ENCODE measurements at places on chromosomes 6 and 20. TPM values are rescaled to one million over a fixed set of nuclear protein-coding genes. Genes with fewer than 3 reads are reported as not detected.

GRCh38 chr6:33571637-33572316 is 8.3 kb downstream of the BAK1 start:
- no peak for DNase-seq
- H3K4me1 ChIP-seq = peaks cover 17% of the 10 kb centered on the region
- peak overlapping the region; percentile 97 for H3K4me3 ChIP-seq
- H3K36me3 ChIP-seq = peaks cover 3% of the 10 kb centered on the region
- H3K27ac ChIP-seq = peak overlapping the region; percentile 100

DNA sequence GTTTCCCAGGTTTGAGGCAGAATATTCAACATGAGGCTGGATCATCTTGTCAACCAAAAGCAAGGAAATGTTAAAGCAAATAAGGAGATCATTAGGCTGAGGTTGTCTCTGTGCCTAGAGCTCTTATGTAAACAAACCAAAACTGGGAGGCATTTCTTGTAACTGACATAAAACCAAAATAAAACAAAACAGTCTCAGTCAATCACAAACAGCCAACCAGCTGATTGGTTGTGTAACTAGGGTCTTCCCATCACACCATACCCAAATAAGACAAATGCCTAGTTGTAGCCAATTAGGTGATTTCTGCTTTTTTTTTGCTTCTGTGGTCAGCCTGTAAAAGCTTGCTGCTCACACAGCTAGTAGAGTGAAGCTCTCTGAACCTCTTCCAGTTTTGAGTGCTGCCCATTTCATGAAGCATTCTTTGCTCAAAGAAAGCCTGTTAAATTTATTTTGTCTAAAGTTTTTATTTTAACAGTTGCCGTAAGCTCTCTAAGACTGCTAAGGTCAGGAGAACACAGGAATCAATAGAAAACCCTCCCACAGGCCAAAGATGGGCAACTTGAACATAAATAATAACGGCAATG is 8.9 kb upstream of the FITM2 start:
- H3K4me3 ChIP-seq = no peak overlapping the region
- H3K4me1 ChIP-seq = peaks cover 5% of the 10 kb centered on the region
- no peaks in the 10 kb centered on the region for H3K27me3 ChIP-seq
- DNase-seq = no peak
- no peaks in the 10 kb centered on the region for H3K36me3 ChIP-seq

GRCh38 chr6:82022614-82023129 is 224.9 kb downstream of the IBTK start:
- H3K27me3 ChIP-seq = no peaks in the 10 kb centered on the region
- no peaks in the 10 kb centered on the region for H3K4me1 ChIP-seq
- no peak for DNase-seq
- no peaks in the 10 kb centered on the region for H3K36me3 ChIP-seq

DNA sequence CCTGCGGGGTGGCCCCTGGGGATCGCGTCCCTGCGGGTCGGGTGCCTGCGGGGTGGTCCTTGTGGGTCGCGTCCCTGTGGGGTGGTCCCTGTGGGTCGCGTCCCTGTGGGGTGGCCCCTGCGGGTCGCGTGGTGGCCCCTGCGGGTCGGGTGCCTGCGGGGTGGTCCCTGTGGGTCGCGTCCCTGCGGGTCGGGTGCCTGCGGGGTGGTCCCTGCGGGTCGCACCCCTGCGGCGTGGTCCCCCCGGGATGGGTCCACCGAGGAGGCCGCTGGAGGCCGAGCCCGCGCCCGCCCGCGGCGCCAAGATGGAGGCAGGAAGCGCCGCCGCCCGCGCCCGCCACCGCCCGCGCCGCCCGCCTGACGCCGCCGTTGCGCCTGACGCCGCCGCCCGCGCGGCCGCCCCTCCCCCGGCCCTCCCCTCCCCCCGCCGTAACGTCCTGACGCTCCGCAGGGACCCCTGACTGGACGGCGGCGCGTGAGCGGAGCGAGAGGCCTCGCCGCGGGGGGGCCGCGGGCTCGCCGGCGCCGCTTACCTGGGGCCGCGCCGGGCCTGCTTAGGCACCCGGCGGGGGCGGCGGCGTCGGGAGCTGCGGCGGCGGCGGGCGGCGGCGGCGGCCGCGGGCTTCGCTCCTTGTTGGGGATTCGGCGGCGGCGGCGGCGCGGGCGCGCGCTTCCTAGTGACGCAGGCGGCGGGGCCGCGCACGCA is at the start of gene GMEB2:
TSS of gene GMEB2 (minus strand) at position 678 of the 705 bp plus-strand sequence. CDS start 7,704 bp downstream, outside the sequence.
- no peaks in the 10 kb centered on the region for H3K27me3 ChIP-seq
- H3K36me3 ChIP-seq = peaks cover 9% of the 10 kb centered on the region
- H3K4me3 ChIP-seq = peak within 1 kb of the TSS; percentile 86
- DNase-seq = no peak
- H3K4me1 ChIP-seq = peaks cover 25% of the 10 kb centered on the region

- H3K27ac ChIP-seq = no peak overlapping the region
- no peaks in the 10 kb centered on the region for H3K36me3 ChIP-seq
- H3K4me3 ChIP-seq = no peak overlapping the region
Observed at GRCh38 chr6:48986845-48987244, 476.2 kb downstream of the MMUT start.

DNA sequence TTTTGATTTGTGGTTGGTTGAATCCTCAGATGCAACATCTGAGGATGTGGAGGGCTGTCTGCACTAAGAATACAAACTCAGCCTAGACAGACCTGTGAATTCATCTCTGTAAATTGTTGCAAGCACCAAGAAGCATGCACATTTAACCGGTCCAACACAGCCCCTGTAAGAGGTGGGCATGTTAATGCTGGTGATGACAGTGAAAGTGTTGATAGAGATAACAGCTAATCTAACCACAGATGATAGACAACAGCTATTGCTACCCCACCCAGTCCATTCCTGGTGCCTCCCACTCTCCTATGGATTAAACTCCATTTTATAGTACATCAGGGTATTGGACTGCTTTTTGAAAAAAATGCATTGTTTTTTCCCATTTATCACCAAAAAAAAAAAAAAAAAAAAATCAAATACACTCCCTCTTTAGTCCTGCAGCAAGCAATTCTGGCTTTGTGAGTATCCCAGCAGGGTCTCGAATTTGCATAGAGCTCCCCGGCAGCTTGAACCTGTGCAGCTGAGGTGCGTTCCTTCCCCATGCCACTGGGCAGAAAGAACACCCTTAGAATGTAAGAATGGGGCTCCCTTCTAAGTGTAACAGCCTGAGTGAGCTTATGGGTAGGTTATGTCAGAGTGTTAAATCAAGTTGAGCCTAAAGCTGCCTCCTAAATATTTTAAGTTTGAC is 270.9 kb upstream of the JARID2 start:
- H3K4me1 ChIP-seq = peaks cover 7% of the 10 kb centered on the region
- H3K36me3 ChIP-seq = no peaks in the 10 kb centered on the region
- no peak overlapping the region for H3K4me3 ChIP-seq
- H3K27me3 ChIP-seq = no peaks in the 10 kb centered on the region
- no peak for DNase-seq
- H3K27ac ChIP-seq = no peak overlapping the region

DNA sequence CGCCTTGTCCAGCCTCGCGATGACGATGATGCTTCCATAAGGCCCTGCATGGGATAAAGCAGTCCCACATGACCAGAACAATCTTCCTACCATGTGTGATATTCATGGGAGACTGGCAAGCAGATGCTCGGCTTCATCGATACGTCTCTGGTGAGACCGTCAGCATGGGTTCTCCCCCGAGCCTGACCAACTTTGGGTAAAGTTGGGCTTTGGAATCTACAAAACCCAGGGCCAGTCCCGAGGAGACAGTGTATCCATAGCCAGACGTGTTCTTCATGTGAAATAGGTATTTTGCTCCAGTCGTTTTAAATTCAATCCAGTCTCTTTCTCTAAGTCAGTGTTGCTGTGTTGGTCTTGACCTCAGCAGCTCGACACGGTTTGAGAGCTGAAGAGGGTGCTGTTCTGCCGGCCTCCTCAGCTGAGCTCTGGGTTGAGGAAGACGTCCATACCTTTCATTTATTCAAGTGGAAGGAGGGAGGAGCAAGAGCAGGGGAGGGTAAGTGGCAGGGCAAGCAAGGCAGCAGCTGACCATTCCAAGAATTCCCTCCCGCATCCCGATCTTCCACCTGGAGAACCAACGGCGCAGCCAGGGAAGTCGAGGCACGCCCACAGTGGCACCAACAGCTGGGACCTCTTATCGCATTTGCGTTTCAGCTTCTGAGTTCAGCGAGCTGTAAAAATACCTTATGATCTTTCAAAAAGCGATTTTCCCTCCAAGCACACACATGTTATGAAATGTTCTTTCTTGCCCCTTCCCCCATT is 64.0 kb upstream of the THBS2 start:
- no peak overlapping the region for H3K4me3 ChIP-seq
- no peaks in the 10 kb centered on the region for H3K36me3 ChIP-seq
- H3K27ac ChIP-seq = no peak overlapping the region
- no peaks in the 10 kb centered on the region for H3K4me1 ChIP-seq

The TBXT gene
- total RNA-seq = 0.85 TPM
